Right renal pelvis (tissue), 4 donors: ENCODE measurements at places on chromosomes 16 and 17.

DNA sequence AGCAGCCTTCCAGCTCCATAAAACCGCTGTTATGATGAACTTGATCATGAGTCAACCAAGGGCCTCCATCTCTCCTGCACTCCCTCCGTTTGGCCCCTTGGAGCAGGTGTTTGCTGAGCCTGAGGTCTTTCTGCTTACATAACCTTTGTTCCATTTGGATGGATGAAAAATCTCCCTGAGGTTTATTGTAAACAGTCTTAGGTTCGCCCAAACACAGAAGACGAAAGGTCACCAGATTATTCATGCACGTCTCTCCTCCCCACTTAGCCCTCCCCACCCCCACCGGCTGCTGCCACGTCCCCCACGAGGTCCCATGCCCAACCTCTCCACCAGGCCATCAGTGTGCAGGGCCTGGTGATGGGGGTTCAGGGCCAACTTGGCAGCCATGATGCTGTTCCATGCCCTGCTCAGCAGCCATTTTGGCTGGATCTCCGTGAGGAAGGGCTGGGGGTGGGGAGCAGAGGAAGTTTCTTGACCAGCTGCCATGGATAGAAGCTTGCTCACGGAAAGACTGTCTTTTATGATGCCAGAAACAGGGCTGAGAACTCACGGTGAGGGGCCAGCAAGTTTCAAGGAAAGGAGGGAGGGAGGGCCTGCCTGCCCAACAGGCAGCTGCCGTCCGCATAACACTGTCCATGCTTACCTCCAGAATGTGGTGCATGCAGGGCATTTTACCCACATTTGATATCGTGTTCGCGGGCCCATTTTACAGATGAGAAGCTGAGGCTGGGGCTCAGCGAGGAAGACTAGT lies 47.8 kb upstream of the FOXF1 start:
- DNase-seq, result no peak

GRCh38 chr17:39099663-39100286 lies 51.7 kb downstream of the PLXDC1 start:
- DNase-seq, result peak; percentile 61

- no peak for DNase-seq
Measured at GRCh38 chr17:79561486-79562133, 49.2 kb downstream of the RBFOX3 start.

DNA sequence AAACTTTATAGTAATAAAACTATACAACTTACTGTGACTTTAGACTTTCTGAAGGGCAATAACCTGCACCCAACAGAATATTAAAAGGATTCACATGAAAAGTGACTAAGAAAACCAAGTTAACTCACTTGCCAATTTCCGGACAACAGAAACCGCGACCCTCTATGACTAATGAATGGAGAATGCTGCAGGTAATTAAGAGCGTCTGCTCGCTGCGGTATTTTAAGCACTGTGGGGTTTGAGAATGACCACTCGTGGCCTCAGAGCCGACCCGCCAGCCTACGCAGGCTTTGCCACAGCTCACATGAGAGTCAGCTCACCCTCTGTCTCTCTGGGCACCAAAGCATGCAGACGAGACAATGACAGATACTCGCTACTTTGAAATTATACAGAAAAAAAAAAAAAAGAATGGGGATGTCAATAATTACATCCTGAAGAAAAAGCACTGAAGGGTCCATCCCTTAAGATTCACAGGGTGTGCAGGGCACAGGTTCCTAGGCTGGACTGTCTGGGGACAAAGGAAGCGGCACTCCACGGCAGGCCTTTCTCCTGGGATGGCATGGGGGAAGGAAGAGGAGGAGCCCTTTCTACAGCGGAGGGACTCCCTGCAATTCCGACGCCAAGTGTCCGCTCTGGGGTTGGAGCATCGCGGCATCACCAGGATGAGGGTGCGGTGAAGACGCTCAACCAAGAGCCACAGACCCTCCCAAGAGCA lies 35.0 kb downstream of the ZCCHC14 start:
- DNase-seq, result no peak

DNA sequence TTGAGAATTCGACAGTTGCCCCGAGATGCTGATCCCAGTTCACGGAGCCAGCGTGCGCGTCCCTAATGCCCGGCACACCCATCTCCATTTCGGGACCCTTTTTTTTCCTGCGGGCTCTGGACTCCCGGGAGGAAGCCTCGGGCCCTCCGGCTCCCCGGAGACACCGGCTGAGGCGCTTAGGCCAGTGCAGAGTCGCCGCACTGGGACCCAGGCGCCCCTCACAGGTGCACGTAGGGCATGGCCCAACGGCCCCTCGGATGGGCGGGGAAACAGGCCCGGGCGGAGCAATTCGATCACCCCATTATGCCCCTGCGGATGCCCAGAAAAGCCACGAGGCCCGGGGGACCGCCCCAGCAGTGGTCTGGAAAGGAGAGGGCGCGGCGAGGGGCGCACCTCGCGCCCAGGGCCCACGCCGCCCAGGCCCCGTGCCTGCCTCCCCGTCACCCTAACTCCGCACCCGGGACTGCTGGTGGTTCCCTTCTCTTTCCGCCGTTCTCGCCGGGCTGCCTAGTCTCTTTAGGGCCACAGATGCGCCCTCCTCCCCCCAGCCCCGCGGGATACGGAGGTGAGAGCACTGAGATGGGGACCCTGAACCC lies 18.5 kb upstream of the ZFHX3 start:
- no peak for DNase-seq

- peak; percentile 54 for DNase-seq
Measured at GRCh38 chr16:8346294-8346693, 244.0 kb downstream of the TMEM114 start.

GRCh38 chr17:40024901-40025300 lies 9.7 kb downstream of the CSF3 start:
- DNase-seq, result no peak

- no peak for DNase-seq
Measured at GRCh38 chr17:65088621-65089360, 32.3 kb upstream of the GNA13 start.

DNA sequence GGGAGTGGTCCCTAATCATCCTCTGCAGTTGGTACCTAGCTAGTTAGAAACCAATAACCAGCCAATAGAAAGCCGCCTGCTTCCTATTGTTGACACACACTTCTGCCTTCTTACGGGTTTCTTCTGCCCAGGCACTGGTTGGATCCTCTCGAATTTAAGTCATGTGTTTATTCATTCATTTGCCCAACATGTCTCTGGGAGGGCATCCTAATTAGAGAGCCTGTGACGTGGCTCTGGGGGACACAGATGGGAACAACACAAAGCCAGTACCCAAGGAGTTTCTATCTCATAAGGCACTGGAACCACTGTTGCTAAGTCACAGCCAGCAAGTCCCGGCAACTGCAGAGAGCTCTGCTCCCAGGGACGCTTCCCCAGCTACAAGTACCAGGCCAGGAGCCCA lies 300.7 kb upstream of the TNRC6C start:
- no peak for DNase-seq

DNA sequence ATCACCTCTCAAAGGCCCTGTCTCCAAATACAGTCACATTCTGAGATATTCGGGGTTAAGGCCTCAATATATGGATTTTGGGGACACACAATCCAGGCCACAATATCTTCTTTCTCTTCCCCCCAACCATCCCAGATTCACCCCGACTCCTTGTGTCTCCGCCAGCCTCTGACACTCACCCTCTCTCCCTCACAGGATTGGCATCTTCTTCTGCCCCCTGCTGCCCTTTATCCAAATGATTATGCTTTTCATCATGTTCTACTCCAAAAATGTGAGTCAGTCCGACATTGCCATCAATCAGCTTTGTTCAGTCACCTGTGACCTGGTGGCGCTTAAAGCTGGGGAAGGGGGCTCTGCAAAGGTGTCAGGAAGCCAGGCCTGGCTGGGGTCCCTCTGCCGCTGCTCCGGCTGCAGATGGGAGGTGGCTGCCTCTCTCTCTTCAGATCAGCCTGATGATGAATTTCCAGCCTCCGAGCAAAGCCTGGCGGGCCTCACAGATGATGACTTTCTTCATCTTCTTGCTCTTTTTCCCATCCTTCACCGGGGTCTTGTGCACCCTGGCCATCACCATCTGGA lies 35.1 kb downstream of the GDE1 start:
- no peak for DNase-seq

GRCh38 chr17:66677201-66677981 lies 157.5 kb upstream of the CACNG5 start:
- DNase-seq, result no peak

DNA sequence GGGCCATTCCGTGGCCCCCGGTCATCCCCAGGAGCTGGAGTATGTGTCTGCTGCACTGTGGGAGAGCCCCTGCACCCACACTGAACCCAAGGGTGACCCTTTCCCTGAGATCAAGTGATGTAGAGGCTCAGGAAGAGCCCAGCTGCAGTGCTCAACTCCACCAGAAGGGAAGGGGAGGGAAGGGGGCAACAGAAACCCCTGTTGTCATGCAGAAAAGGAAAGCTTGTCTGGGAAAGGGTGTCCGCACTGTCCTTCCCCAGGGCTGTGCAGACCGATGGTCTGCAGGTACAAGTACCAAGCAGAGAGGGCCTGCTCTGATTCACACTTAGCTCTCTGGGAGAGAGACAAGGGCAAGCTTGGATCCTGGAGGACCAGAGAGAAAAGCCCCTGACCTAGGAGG lies 45.7 kb upstream of the TOB1 start:
- DNase-seq, result no peak

DNA sequence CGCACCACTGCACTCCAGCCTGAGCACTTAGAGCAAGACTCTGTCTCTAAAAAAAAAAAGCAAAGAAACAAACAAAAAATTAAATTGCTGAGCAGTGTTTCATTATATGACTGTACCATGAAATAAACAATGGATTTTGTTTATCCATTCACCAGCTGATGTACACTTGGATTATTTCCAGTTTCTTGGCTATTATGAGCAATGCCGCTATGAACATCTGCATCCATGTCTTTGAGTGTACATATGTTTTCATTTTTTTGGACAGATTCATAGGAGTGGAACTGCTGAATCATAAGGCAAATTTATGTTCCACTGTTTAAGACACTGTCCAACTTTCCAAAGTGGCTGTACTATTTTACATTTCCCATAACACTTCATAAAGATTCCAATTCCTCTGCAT lies 8.0 kb downstream of the RNF157 start:
- no peak for DNase-seq
